ENCODE measurements at places on chromosomes 3 and 15. TPM values are rescaled to one million over a fixed set of nuclear protein-coding genes. Genes with fewer than 3 reads are reported as not detected.
A peak's percentile ranks its signal among the peaks of the same experiment; 100 is the strongest.

DNA sequence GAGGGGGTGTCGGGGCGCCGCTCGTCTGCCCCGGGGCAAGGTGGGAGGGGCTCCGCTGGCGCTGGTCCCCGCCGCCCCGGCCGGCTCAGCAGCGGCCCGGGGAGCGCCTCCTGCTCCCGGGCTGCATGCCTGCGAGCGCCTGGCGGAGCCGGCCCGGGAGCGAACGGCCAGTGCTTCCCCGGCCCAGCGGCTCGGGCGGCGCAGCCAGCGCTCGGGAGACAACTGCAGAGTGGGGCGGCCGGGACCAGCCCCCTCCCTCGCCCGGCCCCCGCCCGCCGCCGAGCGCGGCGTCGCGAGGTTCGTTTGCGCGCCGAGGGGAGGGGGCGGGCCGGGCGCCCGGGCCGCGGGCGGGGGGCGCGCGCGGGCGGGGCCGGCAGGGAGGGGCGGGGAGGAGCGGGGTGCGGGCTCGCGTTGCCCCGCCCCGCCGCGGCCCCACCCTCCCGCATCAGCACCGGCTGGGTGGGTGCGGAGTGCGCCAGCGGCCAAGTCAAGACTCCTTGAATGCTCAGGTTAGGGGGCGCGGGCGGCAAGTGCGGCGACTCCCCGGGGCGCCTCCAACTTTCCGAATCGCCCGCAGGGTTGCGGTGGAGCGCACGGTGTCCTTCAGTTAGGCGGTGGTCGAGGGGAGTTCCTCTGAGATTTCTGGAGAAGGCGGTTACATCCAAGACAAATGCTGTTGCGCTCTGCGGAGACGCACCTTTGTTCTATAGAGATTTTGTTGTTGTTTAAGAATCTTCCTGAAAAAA lies at the start of gene RGMA:
TSS of gene RGMA (minus strand) at position 231 of the 746 bp plus-strand sequence. CDS start 279 bp downstream, outside the sequence.
- H3K36me3 ChIP-seq, result no peaks in the 10 kb centered on the region
- peaks cover 38% of the 10 kb centered on the region for H3K27me3 ChIP-seq
- DNase-seq, result no peak
- H3K27ac ChIP-seq, result no peak within 1 kb of the TSS
- peak within 1 kb of the TSS; percentile 37 for H3K4me3 ChIP-seq

- no peaks in the 10 kb centered on the region for H3K36me3 ChIP-seq
- H3K27ac ChIP-seq, result no peak overlapping the region
- H3K4me1 ChIP-seq, result no peaks in the 10 kb centered on the region
- H3K4me3 ChIP-seq, result no peak overlapping the region
These were observed 991.1 kb downstream of the GBE1 start for GRCh38 chr3:80770106-80771074.

GRCh38 chr3:183515968-183516851 lies 39.3 kb downstream of the KLHL6 start:
- H3K4me3 ChIP-seq, result no peak overlapping the region
- DNase-seq, result no peak
- peaks cover 3% of the 10 kb centered on the region for H3K4me1 ChIP-seq

GRCh38 chr3:81723732-81724313 lies 37.6 kb downstream of the GBE1 start:
- H3K36me3 ChIP-seq, result no peaks in the 10 kb centered on the region
- H3K27me3 ChIP-seq, result no peaks in the 10 kb centered on the region
- no peak overlapping the region for H3K4me3 ChIP-seq
- no peak for DNase-seq
- H3K4me1 ChIP-seq, result no peaks in the 10 kb centered on the region

The AHSG gene
- total RNA-seq, result 718 TPM

GRCh38 chr3:36193448-36193847 lies 186.9 kb upstream of the STAC start:
- H3K27me3 ChIP-seq, result no peaks in the 10 kb centered on the region
- no peaks in the 10 kb centered on the region for H3K36me3 ChIP-seq
- no peaks in the 10 kb centered on the region for H3K4me1 ChIP-seq
- DNase-seq, result no peak
- H3K27ac ChIP-seq, result no peak overlapping the region

Data from right lobe of liver (tissue), 6 donors.